ENCODE measurements at places on chromosomes 2 and 18. TPM values are rescaled to one million over a fixed set of nuclear protein-coding genes. Genes with fewer than 3 reads are reported as not detected.

Gene CNDP1
- 1.3 TPM for polyA plus RNA-seq

Gene ZSWIM2
- polyA plus RNA-seq = 0.55 TPM

Gene PRPF40A
- 45.1 TPM for polyA plus RNA-seq

Gene KLHL41
- 2.5 TPM for polyA plus RNA-seq

Gene PIKFYVE
- polyA plus RNA-seq = 25.5 TPM
